ENCODE measurements at places on chromosomes 3 and 15.

DNA sequence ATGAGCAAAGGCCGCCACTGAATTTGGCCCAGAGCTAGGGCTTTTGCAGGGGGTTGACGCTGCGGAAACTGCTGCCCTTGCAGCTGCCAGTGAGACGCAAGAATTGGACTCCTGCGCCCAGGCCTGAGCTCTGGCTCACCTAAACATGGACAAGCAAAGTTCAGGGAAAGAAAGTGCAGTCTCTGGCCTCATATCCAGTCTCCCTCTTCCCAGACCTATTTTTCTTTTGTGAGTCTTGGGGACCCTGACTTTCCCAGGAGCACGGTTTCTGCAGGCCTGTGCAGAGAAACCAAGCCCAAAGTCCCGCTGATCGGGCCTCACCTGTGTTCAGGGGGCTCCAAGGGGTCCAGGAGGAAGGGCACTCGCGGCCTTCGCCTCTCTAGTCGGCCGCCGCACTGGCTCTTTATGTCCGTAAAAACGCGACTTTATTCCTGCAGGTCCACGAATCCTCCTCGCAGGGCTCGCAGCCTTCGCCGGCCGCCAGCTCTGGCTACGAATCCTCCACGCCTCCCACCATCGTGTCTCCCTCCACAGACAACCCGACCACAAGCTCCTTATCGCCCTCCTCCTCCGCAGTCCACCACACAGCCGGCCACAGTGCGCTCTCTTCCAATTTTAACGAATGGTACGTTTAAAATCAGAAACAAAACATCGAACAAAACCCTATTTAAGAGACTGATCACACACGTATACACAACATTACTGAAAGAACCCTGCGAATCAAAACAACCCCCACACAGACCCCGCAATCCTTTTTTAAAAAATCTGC, 3.9 kb downstream of the ZIC1 start:
- DNase-seq: no peak

DNA sequence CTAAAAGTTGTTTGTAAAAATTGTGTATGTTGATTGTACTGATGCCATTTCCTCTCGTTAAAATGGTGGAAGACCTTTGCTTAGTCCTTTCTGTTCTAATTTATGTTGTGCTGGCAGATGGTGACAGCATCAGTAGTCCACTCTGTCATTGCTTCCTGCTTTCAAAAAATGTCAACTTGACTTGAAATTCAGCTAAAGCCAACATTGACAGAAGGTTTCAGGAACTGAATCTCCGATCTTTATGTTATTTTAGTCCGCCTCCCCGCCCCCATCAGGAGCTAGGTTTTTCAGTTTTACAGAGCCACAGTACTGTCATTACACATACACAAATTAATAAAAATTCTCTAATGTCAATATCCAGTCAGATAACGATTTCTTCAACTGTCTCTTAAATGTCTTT, 1.5 kb downstream of the CEP63 start:
- no peak for DNase-seq

- peak; percentile 78 for DNase-seq
Measured at GRCh38 chr15:81274931-81275707, 48.8 kb downstream of the STARD5 start.

GRCh38 chr3:189664311-189664710, 33.1 kb downstream of the TP63 start:
- DNase-seq: no peak

DNA sequence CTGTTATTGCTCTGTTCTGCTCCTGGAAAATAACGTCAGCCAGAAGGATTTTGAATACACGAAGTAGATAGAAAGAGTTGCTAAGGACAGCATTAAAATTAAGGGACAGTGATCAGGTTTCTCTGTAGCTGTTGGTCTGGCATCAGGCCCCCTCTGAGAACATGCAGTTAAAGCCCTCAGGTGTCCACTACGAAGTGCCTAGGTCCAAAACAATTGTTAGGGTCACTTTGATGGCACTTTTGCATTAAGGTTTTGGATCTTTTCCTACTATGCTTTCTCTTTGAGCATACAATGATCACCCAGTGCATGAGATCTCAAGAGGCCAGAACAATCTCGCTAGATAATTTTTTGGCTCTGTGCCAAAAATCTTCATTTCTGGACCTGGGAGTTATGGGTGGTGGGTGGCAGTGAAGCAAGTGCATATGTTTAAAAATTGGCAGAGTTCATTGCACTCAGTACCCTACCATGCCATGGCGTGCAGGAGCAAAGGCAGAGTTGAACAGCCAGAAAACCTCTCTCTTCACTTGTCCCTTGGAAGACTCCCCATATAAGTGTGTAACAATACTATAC, 797.6 kb downstream of the ROBO2 start:
- no peak for DNase-seq

DNA sequence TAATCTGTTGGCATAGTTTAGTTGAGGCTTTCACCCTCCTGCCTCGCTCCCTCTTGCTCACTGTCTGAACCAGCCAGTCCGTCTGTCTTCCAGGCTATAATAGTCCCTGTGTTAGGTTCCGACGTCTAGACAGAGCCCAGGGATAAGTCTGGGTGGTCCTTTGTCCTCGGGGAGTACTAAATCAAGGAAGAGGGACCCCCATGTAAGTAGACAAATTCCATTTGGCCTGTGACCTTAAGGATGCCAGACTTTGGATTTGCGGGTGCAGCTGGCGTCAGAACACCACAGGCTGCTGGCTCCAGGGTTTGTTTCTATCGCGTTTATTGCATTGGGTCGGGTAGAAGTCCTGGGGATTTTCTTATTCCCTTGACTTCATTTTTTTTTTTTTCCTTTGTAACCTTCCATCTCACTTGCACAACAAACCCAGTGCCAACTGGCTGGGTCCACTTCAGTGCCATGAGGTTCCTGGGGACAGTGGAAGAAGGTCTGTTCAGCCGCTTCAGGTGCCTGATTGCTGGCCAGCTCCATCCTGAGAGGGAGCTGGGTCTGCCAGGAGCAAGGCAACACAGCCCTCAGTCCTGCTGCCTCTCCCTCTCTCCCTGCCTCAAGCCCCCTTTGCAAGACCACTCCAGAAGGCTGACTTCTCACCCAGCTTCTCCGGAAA, 95.4 kb upstream of the KLHL25 start:
- DNase-seq: no peak

- no peak for DNase-seq
Measured at GRCh38 chr15:101684384-101684783, 32.2 kb upstream of the TM2D3 start.

- DNase-seq: peak; percentile 2
Measured at GRCh38 chr15:89088605-89089315, 504 bp downstream of the ABHD2 start.

DNA sequence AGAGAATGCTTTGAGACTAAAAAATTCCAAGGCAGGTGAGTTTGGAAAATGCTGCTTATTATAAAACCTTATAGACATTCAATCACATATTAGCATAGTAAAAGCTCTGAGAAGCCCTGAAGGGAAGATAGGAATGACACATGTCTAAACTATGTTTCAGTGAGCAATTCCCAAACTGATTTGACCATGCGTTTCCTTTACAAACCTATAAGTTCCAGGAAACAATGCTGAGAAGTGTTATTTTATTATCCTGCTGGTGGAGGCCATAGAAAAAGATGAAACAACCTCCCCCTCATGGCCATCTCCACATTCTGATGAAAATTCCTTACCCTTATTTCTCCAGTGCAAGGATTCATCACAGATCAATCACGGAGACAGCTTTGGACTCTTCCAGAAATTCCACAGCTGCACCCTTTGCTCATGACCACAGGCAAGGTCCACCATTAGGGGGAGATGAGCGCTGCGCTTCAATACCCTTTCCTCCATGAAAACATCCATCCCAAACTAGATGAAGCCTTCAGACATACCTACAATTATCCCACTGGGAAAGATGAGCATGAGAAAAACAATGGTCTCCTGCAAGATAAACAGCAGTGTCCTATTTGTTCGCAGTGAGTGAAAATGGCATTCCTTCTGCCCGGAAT, 372.1 kb downstream of the MAGI1 start:
- DNase-seq: no peak

DNA sequence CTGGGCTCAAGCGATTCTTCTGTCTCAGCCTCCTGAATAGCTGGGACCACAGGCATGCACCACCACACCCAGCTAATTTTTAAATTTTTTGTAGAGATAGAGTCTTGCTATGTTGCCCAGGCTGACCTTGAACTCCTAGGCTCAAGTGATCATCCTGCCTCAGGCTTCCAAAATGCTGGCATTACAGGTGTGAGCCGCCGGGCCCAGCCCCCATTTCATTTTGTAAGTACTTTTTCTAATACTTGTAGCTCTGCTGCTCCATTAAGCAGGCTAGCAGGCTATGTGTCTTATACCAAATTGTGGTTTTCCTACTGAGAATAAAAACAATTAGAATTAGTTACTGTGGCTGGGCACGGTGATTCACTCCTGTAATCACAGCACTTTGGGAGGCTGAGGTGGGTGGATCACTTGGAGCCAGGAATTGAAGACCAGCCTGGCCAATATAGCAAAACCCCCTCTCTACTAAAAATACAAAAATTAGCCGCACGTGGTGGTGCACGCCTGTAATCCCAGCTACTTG, 22.4 kb downstream of the NIPA1 start:
- DNase-seq: no peak

GRCh38 chr3:149585401-149585726, 72.5 kb downstream of the WWTR1 start:
- DNase-seq: no peak

DNA sequence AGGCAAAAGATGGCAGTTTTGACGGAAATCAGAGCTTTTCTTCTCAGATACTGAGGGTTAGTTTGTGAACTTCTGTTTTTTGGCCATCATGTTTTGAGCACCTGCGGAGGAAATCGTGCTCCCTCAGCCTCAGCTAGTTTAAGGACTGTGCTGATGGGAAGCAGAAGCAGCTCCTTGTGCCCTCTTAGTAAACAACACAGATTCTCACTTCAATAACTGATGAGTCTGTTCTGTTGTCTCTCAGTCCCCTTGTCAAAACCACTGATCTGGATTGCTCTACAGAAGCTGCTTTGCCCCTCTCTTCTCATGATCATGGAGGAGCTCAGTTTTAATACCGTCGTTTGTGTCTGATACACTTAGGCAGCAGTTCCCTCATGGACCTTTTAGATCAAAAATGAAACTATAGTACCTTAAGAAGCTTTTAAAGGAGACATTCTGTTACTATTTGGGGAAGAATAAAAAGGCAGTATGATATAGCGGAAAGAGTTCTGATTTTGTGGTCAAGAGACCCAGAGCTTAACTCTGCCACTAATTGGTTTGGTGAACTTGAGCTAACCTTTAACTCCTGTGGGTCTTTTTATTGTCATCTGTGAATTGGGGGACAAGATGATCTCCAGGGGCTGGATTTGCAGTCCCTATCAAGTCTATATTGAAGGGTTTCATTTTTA, 152.6 kb downstream of the BBX start:
- DNase-seq: no peak

DNA sequence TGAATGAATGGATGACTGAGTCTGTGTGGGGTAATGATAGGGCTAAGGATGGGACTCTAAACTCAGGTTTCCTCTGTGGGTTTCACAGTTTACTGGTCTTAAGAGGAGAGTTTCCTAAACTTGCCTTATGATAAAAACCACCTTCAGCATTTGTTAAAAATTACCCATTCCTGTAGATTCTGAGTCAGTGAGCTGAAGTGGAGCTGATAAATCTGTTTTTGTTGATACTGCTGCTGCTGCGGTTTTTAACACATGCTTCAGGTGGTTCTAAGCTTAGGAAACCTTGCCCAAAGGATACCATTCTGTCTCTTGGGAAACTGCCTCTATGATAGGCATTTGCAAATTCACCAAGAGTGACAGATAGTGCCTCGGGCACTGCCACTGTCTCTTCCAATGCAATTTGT, 52.6 kb downstream of the MECOM start:
- no peak for DNase-seq

- no peak for DNase-seq
Measured at GRCh38 chr15:38829086-38829485, 264.5 kb upstream of the RASGRP1 start.

DNA sequence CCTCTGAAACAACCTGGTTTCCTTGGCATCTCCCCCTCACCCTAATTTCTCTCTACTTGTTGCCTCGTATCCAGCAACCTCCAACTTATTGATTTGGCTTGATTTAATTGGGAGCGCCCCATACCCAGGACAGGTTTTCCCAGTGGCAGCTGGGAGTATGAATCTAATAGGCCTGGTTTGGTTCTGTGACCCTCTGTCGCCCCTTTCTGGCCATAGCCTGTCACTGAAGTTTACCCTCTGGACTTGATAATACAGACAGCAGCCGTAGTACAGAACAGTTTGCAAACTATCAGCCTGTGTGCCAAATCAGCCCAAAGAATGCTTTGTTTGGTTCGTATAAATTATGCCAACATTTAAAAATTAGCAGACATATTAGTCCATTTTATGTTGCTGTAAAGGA, 525.1 kb upstream of the GOLIM4 start:
- DNase-seq: no peak

DNA sequence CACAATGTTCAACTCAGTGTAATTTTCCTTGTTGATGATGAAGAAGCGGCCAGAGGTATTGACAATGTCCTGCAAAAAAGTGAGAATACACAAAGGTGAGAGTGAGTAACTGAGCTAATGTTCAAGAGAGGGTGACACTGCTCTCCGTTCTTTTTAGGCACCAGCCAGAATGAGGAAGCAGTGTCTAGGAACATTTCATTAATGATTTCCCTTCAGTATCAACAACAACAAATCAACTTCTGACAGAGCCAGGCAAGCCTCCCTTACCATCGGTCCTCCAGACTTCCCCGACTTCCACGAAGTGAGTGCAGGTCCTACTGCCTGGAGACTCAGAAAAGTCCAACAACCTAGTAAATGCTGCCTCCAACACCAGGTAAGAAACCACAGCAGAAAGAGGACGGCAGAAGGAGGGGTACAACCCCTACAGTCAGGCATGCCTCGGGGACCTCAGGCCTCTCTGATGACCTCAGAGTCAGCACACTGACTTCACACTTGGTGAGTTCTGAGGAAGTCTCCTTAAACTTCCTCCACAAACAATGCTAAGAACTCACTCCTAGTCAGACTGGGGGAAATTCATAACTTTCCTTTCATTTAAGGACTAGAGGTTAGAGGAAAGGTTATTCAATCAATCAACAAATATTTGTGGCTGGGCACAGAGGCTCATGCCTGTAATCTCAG, 62.7 kb downstream of the NPTN start:
- DNase-seq: no peak

- DNase-seq: no peak
Measured at GRCh38 chr3:120559242-120560061, 36.7 kb upstream of the NDUFB4 start.

GRCh38 chr3:59879031-59879581, 829.3 kb upstream of the CFAP20DC start:
- DNase-seq: no peak

- DNase-seq: no peak
Measured at GRCh38 chr15:56991017-56991416, 72.6 kb downstream of the TCF12 start.

DNA sequence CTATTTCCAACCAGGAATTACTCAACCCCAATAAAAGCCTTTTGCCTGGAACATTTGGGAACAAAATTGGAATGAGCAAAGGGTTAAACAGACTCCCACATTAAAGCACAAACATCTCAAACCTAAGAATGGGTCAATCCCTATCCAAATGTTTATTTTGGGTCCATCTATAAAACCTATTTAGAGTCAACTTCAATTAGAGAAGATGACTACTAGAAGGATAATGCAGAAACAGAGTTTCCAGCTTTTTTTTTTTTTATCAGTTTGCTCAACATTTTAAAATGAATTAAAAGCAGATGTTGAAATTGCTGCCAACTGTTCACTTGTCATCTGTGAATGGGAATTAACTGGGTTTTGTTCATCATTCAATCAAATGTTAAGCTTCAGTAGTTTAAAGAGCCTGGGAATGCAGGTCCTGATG, 4.1 kb upstream of the TBC1D23 start:
- no peak for DNase-seq

- DNase-seq: no peak
Measured at GRCh38 chr3:120416868-120417267, 33.9 kb downstream of the FSTL1 start.
